ENCODE measurements at places on chromosomes 5 and 9.

GRCh38 chr9:101055516-101055915 is 27.0 kb downstream of the PLPPR1 start:
- DNase-seq: no peak

DNA sequence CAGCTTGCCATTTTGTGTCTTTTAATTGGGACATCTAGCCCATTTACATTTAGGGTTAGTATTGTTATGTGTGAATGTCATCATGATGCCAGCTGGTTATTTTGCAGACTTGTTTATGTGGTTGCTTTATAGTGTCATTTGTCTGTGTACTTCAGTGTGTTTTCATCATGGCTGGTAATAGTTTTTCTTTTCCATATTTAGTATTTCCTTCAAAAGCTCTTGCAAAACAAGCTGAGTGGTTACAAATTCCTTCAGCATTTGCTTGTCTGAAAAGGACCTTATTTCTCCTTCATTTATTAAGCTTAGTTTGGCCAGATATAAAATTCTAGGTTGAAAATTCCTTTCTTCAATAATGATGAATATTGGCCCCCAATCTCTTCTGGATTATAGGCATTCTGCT is 28.5 kb upstream of the TNFSF15 start:
- no peak for DNase-seq

GRCh38 chr5:110250355-110250754 is 476.1 kb downstream of the TMEM232 start:
- DNase-seq: no peak

GRCh38 chr5:74579215-74579614 is 61.3 kb downstream of the ENC1 start:
- no peak for DNase-seq

- DNase-seq: no peak
Measured at GRCh38 chr5:143066556-143067281, 296.5 kb downstream of the ARHGAP26 start.

Measured in hematopoietic multipotent progenitor cell treated with erythropoietin and hydrocortisone succinate and interleukin-3 and kit ligand, for 15 days (in vitro differentiated cells).